ENCODE measurements at places on chromosomes 3 and 15.

GRCh38 chr3:152628496-152628895 is 206.4 kb upstream of the P2RY1 start:
- DNase-seq = no peak

- DNase-seq = no peak
Observed at GRCh38 chr15:47778263-47778770, 61.0 kb downstream of the SEMA6D start.

DNA sequence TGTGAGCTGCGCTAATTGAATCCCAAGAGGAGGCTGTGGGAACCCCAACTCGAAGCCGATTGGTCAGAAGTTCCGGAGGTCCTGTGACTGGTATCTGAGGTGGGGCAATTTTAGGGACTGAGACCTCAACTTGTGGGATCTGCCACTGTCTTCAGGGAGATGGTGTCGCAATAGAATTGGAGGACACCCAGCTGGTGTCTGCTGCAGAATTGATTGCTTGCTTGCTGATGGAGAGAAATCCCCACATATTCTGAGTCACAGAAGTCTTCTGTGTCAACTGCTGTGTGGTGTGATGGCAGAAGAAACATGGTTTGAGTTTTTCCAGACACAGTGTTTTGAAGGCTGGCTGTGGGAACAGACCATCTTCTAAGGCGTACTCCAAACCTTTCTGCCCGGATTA is 99.7 kb upstream of the PLXNA1 start:
- DNase-seq = no peak

DNA sequence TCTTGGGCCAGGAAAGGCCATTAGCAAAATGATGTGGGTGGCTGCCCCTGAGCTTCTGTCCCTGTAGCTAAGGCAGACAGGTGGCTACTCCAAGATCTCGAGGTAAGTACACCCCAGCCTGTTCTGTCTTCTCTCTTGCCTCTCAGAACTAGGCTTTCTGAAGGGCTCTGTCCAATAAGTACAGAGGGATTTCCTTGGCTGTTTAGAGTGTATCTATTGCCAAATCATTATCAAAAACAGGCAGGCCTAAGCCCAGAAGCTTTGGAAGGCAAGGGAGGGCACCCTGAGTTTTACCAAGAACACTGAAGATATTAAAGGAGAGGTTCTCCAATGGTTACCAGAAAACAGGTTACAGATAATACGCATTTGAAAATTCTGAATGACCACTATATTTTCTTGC is 156.6 kb downstream of the MYRIP start:
- DNase-seq = no peak

- no peak for DNase-seq
Observed at GRCh38 chr3:128412180-128413002, 54.3 kb downstream of the DNAJB8 start.

GRCh38 chr3:147200545-147200944 is 205.8 kb downstream of the ZIC4 start:
- no peak for DNase-seq

- DNase-seq = no peak
Observed at GRCh38 chr15:88865498-88866099, 29.7 kb downstream of the HAPLN3 start.
